ENCODE measurements at places on chromosomes 3 and 15.

GRCh38 chr15:48355377-48355776, 24.1 kb downstream of the DUT start:
- DNase-seq, result peak; percentile 28

- DNase-seq, result no peak
Measured at GRCh38 chr3:76920511-76920910, 119.4 kb upstream of the ROBO2 start.

- DNase-seq, result peak; percentile 37
Measured at GRCh38 chr3:133494469-133494868, 79.0 kb upstream of the CDV3 start.

GRCh38 chr3:142857056-142857455, 31.8 kb downstream of the PCOLCE2 start:
- DNase-seq, result no peak

GRCh38 chr3:79521221-79521848, 246.5 kb downstream of the ROBO1 start:
- DNase-seq, result peak; percentile 57

- no peak for DNase-seq
Measured at GRCh38 chr15:92243227-92243626, 150.5 kb upstream of the ST8SIA2 start.

DNA sequence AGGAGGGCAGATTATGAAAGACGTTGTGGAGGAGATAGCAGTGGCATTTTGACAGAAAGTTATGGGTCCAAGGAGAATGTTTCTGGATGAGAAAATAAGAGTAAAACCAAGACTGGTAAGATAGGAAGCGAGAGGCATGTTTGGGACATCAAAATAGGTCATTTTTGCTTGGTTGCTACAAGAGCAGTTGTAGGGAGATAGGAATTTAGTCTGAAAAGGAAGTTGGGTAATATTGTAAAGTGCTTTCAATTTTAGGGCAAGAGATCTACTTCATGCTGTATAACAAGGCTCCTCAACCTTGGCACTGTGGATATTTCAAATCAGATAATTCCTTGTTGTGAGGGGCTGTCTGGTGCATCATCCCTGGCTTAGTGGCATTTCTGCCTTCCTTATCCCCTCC, 118.0 kb upstream of the DPH6 start:
- no peak for DNase-seq

DNA sequence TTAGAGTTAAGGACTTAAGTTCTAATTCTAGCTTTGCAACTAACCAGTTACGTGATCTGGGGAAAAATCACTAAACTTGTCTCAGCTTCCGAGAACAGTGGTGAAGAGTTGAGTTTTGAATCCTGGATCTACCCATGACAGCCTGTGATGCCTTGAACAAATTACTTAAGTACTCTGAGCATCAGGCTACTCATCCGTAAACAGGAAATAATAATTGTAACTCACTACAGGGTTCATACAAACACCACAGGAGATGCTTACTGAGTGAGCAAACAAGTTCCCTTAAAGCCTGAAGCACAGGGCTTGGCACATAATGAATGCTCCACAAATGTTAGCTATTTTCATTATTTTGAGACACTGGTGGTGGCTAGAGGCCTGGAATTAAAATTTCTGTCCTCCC, 158.8 kb downstream of the ERC2 start:
- DNase-seq, result no peak

DNA sequence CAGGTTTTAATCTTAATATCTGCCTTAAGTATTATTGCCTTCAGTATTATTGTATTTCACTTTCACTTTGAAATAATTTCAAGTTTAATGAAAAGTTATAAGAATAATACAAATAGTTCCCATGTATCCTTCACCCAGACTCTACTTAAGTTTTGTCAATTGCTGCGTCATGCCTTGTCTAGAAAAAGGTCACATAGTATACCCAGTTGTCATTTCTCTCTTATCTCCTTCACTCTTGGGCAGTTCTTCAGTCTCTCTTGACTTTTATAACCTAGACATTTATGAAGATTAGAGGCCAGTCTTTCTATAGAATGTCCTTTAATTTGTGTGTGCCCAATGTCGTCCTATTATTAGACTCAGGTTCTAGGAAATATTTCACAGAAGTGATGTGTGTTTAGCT, 367.7 kb downstream of the LSAMP start:
- DNase-seq, result no peak

DNA sequence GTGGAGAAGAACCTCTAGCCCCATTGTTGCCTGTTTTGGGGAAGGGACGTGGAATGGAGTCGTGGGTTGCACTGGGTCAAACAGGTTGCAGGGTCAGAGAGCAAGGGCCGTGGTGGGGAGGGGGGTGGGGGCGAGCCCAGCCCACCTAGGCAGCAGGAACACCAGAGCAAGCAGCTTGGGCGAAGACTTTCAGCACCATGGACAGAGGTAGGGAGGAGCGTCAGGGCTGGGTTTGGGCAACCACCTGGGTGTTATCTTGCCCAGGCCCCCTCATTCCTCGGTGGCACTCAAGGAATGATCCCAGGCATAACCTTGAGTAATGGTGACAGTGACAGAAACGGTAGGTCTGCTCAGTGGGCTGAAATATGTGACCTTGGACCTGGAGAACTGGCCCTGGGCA, 45.9 kb upstream of the TMEM115 start:
- peak; percentile 20 for DNase-seq

GRCh38 chr15:82043796-82044372, 1.9 kb downstream of the MEX3B start:
- DNase-seq, result peak; percentile 21

GRCh38 chr3:11245827-11246662, 26.2 kb upstream of the ATG7 start:
- DNase-seq, result no peak

GRCh38 chr3:61358364-61358763, 107.1 kb upstream of the FHIT start:
- DNase-seq, result no peak

GRCh38 chr3:100993309-100993708, at the start of gene ABI3BP:
Gene ABI3BP (minus strand): TSS chr3:100993421. CDS start chr3:100993384, 37 bp downstream.
- peak; percentile 89 for DNase-seq

DNA sequence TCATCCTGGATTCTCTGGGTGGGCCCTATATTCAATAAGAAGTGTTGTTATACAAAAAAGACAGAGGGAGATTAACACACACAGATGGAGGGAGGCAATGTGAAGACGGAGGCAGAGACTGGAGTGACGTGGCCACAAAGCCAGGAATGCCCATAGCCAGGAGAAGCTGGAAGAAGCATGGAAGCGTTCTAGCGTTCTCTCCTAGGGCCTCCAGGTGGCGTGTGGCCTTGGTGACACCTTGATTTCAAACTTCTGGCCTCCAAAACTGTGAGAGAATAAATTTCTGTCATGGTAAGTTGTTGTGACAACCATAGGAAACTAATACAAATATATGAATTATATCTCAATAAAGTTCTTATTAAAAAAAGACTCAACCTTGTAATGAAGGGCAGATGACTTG, 21.3 kb downstream of the THBS1 start:
- DNase-seq, result peak; percentile 8

DNA sequence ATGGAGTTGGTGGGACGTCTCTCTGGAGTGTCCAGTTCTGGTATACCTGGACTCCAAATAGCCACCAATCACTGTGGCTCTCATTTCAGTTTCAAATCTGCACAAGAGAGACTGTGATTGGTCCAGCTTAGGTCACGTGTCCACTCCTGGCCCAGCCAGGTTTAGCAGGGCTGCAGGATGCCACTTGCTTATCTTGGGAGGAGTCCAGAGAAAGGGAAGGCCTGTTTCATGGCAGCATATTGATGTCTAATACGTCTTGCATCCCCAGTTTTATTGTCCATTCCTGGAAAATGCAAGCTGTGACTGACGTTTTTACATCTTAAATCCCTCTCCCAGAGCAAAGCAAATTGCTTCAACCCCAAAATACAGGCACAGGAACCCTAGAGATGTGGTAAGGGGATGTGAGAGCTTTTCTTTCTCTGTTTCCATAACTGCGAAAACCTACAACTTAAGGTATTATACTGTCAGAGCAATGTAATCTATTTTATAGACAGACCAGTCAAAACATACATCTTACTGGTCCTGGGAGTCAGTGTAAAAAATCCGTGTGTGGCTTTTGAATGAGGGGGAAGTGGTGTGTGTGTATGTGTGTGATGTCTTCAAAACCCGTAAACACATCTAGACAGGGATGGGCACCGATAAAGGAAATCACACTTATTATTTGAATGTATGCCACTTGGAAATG, 274.4 kb downstream of the TLE3 start:
- peak; percentile 19 for DNase-seq

GRCh38 chr15:68310804-68311463, 33.4 kb downstream of the FEM1B start:
- DNase-seq, result no peak

DNA sequence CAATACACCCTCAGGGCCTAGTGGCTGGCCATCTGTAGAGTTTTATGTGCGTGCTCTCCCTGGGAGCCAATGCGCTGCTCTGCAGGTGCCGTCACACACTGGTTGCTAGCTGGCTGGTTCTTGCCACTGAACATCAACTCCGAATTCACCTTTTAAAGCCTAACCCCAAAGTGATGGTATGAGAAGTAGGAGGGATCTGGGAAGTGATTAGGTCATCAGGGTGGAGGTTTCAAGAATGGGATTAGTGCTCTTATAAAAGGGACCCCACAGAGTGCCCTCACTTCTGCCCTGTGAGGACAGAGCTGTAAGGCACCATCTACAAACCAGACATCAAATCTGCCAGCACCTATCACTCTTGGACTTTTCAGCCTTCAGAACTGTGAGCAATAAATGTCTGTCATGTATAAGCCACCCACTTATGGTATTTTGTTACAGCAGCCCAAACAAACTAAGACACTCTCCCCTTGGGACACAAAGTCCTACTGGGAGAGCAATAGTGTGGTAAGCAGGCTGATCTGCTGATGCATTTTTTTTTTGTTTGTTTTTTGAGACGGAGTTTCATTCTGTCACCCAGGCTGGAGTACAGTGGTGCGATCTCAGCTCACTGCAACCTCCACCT, 20.3 kb downstream of the RGMA start:
- no peak for DNase-seq

DNA sequence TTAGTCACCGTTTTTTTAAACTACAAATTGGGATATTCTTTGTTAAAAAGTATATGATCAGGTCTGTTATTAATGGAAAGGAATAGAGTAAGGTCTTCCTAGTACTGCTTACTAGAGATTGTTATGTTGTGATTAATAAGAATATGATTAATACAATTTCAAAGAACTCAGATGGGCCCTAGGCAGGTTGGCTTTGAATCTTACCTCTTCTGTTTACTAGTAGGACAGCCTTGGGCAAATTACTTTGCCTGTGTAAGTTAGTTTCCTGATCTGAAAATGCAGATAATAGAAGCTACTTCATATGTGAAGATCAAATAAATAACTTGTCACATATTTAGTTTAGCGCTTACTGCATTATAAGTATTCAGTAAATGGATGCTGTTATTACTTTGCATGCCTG, 6.9 kb downstream of the GFM1 start:
- DNase-seq, result no peak

DNA sequence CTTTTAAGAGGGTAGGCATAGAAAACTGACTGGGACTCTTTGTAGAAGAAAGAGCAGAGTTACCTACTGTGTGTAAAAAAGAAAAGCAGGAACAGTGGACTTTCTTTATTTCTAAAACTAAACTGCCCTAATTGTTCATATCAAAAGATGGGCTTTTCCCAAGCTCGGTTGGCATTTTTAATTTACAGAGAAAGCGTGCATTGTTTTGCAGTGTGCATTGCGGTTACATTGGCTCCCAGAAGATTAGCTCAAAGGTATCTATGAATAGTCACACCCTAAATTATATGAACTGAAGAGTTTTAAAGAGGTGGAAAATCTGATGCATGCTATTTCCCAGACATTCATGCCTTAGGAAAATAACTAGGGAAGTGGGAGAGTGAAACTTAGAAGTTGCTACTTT, 36.5 kb downstream of the MITF start:
- no peak for DNase-seq

- no peak for DNase-seq
Measured at GRCh38 chr3:153910387-153910786, 210.8 kb upstream of the ARHGEF26 start.

DNA sequence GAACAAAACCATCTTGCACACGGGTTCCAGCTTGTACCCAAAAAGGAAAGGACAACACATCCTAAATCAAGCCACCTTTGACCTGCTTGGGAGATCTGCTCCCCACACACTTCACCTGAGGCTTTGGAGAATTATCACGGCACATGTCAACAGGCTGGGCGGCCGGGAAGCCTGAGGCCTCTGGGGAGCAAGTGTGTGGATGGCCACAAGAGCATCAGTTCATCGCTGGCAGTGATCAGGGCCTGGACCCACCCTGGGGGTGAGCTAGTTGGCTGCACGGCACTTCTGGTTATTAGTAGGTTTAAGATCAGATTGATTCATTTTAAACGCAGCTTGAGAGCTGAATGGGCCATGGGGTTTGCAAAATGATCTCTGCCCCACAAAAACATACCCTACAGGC, 108.5 kb downstream of the CHSY1 start:
- no peak for DNase-seq

DNA sequence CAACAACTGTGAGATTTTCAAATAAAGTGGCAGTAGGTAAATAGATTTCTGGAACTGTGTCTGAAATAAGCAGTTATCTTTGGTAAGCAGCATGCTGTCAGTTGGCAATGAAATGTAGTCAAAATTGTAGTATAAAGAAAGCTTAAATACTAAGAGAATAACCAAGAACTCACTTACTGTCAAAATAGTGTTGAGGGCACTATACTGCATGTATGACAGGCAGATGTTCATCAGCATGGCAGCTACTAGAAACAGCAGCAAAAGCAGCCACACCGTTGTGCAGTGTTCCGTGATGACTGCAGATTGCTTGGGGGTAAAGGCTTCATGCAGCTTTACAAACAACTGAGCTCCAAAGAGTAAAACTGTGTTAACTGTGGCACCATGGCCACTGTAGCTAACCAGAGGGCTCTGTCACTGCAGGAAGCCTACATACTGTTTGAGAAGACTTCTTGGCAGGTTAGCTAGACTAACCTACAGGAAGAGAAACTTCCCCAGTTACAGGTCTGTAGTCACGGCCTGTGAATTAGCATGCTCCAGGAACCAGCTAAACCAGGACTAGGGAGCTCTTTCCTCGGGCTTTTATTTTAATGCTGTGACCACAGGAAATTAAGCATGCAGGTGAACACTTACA, 459.7 kb downstream of the TBL1XR1 start:
- DNase-seq, result no peak

DNA sequence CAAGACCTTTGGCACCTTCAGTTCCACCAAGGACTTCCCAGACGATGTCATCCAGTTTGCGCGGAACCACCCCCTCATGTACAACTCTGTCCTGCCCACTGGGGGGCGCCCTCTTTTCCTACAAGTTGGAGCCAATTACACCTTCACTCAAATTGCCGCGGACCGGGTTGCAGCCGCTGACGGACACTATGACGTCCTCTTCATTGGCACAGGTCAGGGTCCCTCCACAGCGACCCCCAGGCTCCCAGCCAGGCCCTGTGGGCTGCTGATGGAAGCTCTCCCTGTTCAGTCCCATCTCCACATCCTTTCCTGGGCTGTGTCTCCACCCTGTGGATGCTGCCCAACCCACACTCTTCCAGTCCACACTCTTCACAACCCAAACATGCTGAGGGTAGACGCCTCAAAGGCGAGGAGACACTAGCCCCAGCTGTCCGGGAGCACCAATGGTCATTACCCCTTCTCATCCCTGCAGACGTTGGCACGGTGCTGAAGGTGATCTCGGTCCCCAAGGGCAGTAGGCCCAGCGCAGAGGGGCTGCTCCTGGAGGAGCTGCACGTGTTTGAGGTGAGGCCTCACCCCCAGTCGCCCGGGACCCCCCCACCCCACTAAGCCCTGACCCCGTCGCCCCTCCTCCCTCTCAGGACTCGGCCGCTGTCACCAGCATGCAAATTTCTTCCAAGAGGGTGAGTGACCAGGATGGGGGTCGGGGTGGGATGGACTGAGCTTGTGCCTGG, 4.3 kb upstream of the LSMEM2 start:
- peak; percentile 60 for DNase-seq

GRCh38 chr3:122794779-122795673, at the start of gene SLC49A4:
Gene SLC49A4 (plus strand): TSS chr3:122795069. CDS start chr3:122795193, 124 bp downstream.
- DNase-seq, result peak; percentile 74

All from fibroblast of skin of scalp (primary cell).